ENCODE measurements at places on chromosomes 2 and 18. TPM values are rescaled to one million over a fixed set of nuclear protein-coding genes. Genes with fewer than 3 reads are reported as not detected.

CD207 gene
- not detected for total RNA-seq

ACVR1C gene
- 0.33 TPM for total RNA-seq

MC5R gene
- not detected for total RNA-seq

ATP8B1 gene
- 46.1 TPM for total RNA-seq

PIEZO2 gene
- total RNA-seq, result 0.12 TPM

ZNF804A gene
- 11.5 TPM for total RNA-seq

RNF125 gene
- total RNA-seq, result 0.50 TPM

PAIP2B gene
- total RNA-seq, result 1.6 TPM

FAM237A gene
- not detected for total RNA-seq

Measured in uterine smooth muscle cell (primary cell).